ENCODE measurements at places on chromosomes 7 and 10. TPM values are rescaled to one million over a fixed set of nuclear protein-coding genes. Genes with fewer than 3 reads are reported as not detected.

ECHS1 gene
- 34.9 TPM for total RNA-seq

MACC1 gene
- 0.22 TPM for total RNA-seq

PRTFDC1 gene
- 0.46 TPM for total RNA-seq

GRCh38 chr7:36806891-36807290 is 82.6 kb upstream of the AOAH start:
- DNase-seq, result no peak

DNA sequence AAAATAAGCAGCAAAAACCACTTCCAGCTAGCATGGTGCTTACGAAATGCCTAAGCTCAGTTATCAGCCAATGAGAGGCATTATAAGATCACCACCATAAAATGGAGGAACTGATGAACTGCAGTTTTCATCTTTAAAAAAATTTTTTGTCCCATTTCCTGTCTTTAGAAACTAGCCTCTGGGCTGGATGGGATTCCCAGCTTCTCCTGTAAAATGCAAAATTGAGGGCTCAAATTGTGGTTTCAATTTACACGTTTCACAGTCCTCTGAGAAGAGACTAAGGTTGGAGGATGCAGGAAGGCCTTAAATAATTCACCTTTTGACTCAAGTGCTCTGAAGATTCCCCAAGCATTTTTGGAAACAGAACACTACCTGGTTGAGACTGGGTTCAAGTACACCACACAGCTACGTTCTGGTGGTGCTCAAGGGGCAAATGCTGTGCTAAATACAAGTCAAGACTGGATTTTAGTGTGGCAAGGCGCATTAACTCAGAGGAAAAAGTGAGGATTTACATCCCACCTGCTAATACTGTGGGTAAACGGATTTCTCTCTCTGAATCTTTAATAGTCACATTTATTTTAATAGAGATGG is 951 bp downstream of the ZNF25 start:
- DNase-seq, result peak; percentile 8

GRCh38 chr10:131310551-131311401 is 745 bp downstream of the TCERG1L start:
- no peak for DNase-seq
